Liver (tissue), 10 donors: ENCODE measurements at places on chromosomes 11 and 22. TPM values are rescaled to one million over a fixed set of nuclear protein-coding genes. Genes with fewer than 3 reads are reported as not detected.

Gene WNT11
- 1.1 TPM for total RNA-seq

Gene ISX
- total RNA-seq, result not detected

Gene PARVA
- total RNA-seq, result 3.1 TPM

Gene PKNOX2
- total RNA-seq, result 0.25 TPM

Gene SMIM35
- total RNA-seq, result not detected

Gene ST14
- total RNA-seq, result 2.8 TPM

Gene BANF1
- 11.1 TPM for total RNA-seq

Gene NDUFS3
- total RNA-seq, result 55.0 TPM

Gene ARHGAP42
- 16.6 TPM for total RNA-seq

Gene ZNF215
- total RNA-seq, result 0.25 TPM

Gene CCDC179
- not detected for total RNA-seq

Gene TUBA8
- 3.1 TPM for total RNA-seq

Gene OR8K1
- total RNA-seq, result not detected

Gene GRK3
- total RNA-seq, result 6.5 TPM

Gene PIWIL4
- 0.75 TPM for total RNA-seq

Gene NFAM1
- total RNA-seq, result 3.5 TPM

Gene PRG2
- 24.2 TPM for total RNA-seq

Gene TECTA
- 2.4 TPM for total RNA-seq

Gene NCR3LG1
- 0.75 TPM for total RNA-seq

Gene RAPSN
- 0.59 TPM for total RNA-seq

Gene APOBEC3H
- not detected for total RNA-seq

Gene PISD
- 28.3 TPM for total RNA-seq

Gene BID
- total RNA-seq, result 44.5 TPM

Gene MPZL2
- 17.2 TPM for total RNA-seq

Gene TRIM51
- not detected for total RNA-seq

Gene ATG16L2
- total RNA-seq, result 17.8 TPM

Gene OR51B5
- 0.23 TPM for total RNA-seq

Gene ZBTB16
- 140 TPM for total RNA-seq

Gene PKP3
- 0.37 TPM for total RNA-seq

Gene PANX2
- total RNA-seq, result 0.56 TPM

Gene OR8G1
- not detected for total RNA-seq

Gene PLCB3
- total RNA-seq, result 7.7 TPM

Gene BIK
- 0.33 TPM for total RNA-seq

Gene TMEM191C
- 1.8 TPM for total RNA-seq

Gene CLMP
- 1.3 TPM for total RNA-seq

Gene OR5B21
- total RNA-seq, result not detected

Gene TIGD3
- total RNA-seq, result 0.17 TPM

Gene RPS19BP1
- 36.3 TPM for total RNA-seq

Gene CASP1
- 8.5 TPM for total RNA-seq

Gene PATE2
- not detected for total RNA-seq

Gene MUC5AC
- total RNA-seq, result not detected

Gene CCDC81
- 1.1 TPM for total RNA-seq

Gene IGLL1
- total RNA-seq, result 17.4 TPM

Gene C22orf31
- not detected for total RNA-seq

Gene DDIAS
- 8.4 TPM for total RNA-seq
